ENCODE measurements at places on chromosomes 16 and 17.

DNA sequence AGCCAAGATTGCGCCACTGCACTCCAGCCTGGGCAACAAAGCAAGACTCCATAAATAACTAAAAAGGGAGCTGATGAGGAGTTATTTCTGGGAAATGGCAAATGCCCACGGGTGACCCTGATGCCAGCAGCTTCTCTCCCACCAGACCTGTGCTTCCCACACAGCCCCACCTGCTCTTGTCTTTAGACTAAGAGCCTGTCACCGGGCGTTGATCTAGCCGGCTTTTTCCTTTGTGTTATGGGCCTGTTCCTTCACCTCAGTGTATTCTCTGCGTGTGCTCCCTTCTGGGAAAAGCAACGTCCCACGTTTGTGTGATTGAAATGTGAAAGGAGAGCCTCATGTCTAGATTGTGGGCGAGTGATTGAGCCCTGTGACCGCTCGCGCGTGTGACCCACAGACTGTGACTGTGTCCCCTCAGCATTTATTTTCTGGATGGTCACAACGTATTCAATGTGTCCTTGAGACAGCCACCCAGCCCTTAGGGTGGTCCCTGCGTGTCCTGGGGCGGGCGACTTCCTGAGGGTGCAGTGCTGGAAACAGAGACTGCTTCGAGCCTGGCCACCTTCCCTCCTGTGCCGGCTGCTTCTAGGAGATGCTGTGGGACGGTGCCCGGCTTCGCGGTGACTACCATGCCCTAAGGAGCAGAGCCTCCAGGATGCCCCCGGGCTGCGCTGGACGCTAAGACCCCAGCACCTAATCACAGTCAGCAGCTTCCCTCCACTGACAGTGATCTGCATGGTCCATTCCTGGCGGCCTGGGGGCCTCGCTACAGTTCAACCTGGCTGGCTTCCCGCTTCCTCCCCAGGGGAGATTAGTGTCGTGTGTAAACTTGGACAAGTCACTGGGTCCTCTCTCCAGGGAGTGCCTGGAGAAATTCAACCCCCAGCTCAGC is 7.8 kb upstream of the RNPS1 start:
- no peak for DNase-seq

GRCh38 chr16:88550246-88550661 is 19.9 kb upstream of the ZC3H18 start:
- no peak for DNase-seq

DNA sequence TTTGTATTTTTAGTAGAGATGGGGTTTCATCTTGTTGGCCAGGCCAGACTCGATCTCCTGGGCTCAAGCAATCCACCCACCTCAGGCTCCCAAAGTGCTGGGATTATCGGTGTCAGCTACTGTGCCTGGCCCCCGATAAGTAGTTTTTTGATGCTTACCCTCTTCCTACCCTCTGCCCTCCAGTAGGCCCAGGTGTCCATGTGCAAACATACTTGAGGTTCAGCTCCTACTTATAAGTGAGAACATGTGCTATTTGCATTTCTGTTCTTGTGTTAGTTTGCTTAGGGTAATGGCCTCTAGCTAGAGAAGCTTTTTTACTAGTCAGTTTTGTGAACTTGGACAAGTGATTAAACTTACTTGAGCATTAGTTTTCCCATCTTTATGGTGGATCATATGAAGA is 136.8 kb downstream of the HS3ST4 start:
- DNase-seq: no peak

- DNase-seq: peak; percentile 46
These were observed 219.7 kb downstream of the TMEM114 start for GRCh38 chr16:8370374-8371270.

GRCh38 chr17:38397227-38397626 is 31.0 kb upstream of the ARHGAP23 start:
- DNase-seq: no peak

GRCh38 chr17:4174556-4174955 is 31.6 kb downstream of the CYB5D2 start:
- DNase-seq: no peak

GRCh38 chr17:43018932-43019331 is 3.3 kb downstream of the VAT1 start:
- DNase-seq: no peak

- peak; percentile 20 for DNase-seq
These were observed 150.3 kb downstream of the ASIC2 start for GRCh38 chr17:33142705-33143299.

DNA sequence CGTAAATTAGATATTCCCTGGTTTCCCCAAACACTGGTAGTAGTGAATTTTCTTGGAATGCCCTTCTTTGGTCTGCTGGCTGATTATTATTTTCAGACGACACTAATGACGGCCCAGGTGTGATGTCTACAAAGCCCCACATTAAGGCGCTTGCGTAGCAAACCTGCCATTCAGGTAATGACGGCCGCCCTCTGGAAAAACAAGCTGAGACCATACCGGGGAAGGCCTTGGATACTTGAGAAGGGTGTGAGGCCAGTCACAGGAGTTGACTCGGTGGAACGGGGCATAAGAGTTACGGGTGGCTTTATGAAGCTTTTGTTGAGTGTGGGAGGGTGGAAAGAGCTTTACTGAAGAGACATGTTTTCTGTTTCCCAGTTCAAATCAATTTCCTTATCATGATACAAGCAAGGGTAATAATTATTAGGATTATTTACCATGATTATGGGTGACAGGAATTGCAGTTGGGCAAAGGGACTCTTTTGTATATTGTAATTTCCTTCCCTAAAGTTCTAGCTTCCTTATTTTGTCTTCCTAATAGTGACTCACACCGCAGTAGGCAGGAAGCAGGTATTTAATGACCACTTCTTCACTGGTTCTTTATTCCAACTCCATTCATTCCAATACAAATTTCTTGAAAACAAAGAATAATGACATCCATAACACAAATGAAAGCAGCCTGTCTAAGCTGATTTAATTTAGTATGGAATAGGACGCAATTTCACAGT is 24.8 kb downstream of the KRT23 start:
- DNase-seq: no peak

- DNase-seq: peak; percentile 77
These were observed 2.1 kb downstream of the PPP1R1B start for GRCh38 chr17:39628655-39629493.

GRCh38 chr17:36885771-36886377 is 51.4 kb upstream of the LHX1 start:
- no peak for DNase-seq

- peak; percentile 11 for DNase-seq
These were observed 220.2 kb upstream of the CDH8 start for GRCh38 chr16:62256406-62256805.

DNA sequence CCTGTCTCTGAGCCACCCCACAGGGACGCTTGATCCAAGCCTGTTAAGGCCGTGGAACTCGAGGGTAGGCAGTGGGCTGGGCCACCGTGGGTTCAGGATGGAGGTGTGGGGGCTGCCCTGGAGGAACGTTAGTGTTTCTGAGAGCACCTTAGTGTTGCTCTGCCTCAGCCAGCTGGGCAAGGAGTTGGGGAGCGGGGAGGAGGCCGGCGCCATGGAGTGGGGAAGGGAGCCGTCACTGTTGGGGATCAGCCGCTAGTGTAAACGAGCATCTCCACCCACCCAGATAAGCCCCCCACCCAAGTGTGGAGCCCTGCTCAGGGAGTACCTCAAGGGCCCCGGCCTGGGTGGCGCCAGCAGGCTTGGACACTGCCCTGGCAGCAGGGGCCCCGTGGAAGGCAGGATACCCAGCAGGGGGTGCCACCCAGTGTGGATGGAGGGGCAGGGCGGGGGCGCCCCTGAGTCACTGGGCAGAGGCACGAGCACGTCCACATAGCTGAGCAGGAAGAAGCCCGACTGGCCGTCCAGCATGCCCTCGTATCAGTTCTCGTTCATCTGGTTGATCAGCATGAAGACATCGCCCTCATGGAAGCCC is 98.6 kb downstream of the KPNA2 start:
- DNase-seq: no peak

DNA sequence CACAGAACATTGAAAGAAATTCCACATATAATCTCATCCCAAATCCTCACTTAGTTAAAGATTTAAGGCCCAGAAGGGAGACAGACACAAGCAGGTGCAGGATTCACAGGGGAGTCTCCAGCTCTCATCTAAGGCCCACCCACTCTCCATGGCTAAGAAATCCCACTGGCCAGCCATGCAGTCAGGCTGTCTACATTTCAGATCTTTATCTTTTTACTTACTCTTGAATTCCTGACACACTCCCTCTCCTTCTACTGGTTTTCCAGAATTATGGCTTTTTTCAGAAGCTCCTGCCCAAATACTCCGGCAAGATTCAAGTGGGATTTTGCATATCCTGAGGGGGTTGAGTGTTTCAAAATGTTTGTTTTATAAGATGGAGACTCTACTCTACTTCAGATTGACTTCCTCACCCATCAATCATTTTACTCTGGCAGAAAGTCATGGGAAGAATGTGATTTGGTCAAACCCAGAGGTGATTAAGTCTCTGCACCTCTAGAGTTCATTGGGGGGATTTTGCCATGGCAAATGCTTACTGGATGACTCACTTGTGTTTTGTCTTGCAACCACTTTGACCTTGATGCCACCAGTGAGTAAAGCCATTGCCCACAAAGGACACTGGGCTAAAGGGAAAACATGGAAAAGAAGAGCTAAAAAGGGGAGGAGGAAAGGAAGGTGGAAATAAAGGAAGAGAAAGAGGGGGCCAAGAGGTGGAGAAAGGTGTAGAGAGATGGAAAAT is 688.8 kb upstream of the SALL1 start:
- DNase-seq: peak; percentile 37

DNA sequence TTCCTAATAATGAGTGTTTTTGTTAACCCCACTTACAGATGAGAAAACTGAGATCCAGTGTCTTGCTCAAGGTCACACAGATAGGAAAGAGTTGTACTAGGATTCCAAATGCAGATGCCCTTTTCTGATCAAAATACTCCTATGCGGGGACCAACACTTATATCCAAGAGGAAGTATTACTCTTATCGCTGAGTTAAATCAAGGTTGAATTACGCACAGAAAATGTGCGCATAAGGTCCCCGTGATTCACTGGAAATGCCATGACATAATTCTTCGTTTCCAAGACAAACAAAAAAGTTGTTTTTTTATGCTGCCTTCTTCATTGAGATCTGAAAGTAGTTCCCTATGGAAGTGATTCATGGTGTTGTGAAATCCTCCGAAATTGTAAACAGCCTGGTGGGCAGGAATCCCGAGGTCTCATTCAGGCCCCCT is 463.8 kb upstream of the HSBP1 start:
- no peak for DNase-seq

- DNase-seq: no peak
These were observed 195.0 kb upstream of the CPHXL start for GRCh38 chr16:75921281-75921680.

GRCh38 chr16:57643147-57643874 is 14.9 kb downstream of the ADGRG1 start:
- no peak for DNase-seq

DNA sequence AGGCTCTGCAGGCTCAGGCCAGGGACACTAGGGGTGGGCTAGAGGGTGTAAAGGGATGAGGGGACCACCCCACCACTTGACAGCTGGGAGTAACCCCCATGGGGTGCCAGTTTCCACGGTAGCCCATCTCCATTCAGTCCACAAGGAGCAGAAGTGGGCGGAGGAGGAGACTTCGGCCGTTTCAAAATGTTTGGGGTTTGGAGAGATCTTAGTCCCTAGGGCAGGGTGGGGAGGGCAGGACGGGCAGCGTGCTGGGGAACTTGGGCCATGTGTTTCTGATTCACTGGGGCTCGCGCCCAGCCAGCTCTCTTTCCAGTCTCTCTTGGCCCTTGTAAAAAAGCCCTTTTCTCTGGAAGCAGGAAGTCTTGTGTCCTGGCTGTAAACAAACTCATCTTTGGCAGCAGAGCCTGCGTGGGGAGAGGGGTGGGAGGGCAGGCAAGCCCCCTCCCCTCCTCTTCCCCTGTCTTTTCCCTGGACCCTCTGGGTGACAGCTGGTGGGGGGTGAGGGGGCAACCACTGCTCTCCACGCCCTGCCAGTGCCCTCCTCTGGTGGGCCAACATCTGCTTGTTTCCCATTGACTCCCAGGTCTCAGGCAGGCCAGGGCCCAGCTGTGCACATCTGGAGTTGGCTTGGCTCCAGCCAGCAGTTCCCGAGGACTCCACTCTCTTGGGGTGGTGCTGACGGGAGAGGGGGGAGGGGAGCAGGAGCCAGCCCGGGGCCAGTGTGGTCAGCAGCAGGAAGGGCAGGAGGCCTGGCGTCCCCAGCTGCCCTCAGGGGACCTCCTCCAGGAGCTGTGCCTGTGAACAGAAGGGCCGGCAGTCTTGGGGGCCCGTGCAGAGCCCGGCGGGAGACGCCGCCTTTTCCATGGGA is 8.1 kb downstream of the CYGB start:
- DNase-seq: no peak

GRCh38 chr16:56716761-56717160 is 13.2 kb upstream of the NUP93 start:
- no peak for DNase-seq

- peak; percentile 28 for DNase-seq
These were observed 37.6 kb downstream of the ARHGAP27 start for GRCh38 chr17:45394913-45395568.

DNA sequence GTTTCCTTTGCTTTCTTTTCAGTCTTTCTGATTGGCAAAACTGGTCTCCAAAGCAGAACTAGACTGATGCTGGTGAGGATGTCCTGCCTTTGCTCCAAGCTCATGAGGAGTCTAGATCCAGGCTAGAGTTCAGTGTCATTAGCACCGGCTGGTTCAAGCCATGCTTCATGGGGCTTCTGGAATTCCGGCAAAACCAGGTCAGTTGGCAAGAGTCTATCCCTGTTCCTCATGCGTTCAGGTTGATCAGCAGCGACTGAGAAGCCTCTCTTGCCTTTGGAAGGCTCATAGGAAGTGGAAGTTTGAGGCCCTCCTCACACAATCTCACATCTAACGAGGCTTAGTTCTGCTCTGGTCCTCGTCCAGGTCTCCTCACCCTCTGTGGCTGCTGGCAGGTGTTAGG is 194.3 kb downstream of the HS3ST3A1 start:
- no peak for DNase-seq

- no peak for DNase-seq
These were observed 15.8 kb upstream of the EXOSC6 start for GRCh38 chr16:70267516-70267915.

DNA sequence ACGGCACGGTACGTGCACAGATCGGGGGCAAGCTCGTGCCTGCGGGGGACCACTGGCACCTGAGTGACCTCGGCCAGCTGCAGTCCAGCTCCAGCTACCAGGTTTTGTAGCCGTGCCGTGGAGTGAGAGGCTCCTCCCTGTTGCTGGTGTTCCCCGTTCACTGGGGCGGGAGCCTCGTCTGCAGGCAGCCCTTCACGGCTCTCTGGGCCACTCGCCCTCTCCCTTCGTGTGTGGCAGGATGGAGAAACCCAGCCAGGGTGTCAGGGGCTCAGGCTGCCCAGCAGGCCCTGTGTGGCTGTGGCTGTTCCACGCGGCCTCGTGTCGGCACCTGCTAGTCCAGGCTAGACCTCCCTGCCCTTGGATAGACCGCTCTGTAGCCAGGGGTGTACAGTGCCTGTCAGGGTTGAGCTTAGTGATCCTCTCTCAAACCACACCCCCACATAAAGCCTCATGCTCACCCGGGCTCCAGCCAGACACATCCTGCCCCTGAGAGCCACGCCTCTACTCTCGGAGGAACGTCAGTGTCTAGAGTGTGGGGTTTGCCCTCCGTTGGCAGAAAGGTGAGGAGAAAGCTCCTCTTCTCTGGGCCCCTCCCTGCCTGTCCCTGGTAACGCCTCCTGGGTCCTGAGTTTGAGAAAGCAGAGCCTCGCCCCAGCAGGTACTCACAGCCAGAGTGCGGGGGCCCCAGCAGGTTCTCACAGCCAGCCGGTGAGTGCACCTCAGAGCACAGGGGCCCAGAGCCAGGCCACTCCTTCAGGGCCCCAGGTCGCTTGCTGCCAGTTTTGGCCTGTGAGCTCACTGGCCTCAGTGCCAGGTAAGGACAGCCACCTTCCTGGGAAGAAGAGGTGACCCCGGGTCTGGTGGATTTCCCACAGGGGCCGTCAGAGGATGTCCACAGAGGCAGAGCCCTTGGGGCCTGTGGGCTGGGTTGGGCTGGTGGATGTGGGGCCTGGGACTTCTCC is 27.7 kb downstream of the NME3 start:
- no peak for DNase-seq

Data from LoVo (cell line).